ENCODE measurements at places on chromosomes 2 and 18.
A peak's percentile ranks its signal among the peaks of the same experiment; 100 is the strongest.

- no peak for DNase-seq
These were observed 37.4 kb downstream of the BIN1 start for GRCh38 chr2:127069536-127069935.

DNA sequence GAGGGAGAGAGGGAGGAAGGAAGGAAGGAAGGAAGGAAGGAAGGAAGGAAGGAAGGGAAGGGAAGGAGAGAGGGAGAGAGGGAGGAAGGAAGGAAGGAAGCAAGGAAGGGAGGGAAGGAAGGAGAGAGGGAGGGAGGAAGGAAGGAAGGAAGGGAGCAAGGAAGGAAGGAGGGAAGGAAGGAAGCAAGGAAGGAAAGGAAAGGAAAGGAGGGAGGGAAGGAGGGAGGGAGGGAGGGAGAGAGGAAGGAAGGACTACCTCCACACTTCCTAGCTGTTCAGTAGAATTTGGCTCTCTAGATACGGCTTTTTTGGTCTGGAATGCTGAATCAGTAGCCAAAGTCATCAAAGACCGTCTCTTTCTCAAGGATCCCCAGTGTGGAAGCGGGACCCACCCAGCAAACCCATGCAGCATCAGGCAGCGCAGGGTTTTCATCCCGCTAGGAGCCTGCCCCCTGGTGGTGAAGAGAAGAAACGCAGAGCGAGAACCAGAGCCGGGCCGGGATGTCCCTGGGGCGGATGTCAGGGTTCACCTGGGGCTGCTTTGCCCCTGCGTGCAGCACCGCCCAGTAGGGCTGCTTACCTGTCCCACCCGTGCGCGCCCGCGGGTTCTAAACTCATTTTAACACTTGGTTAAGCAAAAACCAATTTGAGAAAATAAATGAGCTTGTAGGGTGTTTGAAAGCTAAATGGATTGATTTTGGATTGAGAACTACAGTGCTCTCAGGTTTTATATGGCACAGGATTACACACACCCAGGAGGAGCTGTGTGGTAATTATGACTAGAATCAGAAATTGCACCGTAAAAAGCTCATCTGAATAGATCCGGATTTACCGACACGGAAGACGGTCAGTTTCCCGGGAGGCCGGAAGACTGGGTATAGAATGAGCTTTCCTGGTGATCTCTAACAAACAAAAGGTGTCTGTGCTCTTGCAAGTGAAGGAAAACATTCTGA lies 48.1 kb upstream of the ARL4C start:
- DNase-seq, result peak; percentile 90

DNA sequence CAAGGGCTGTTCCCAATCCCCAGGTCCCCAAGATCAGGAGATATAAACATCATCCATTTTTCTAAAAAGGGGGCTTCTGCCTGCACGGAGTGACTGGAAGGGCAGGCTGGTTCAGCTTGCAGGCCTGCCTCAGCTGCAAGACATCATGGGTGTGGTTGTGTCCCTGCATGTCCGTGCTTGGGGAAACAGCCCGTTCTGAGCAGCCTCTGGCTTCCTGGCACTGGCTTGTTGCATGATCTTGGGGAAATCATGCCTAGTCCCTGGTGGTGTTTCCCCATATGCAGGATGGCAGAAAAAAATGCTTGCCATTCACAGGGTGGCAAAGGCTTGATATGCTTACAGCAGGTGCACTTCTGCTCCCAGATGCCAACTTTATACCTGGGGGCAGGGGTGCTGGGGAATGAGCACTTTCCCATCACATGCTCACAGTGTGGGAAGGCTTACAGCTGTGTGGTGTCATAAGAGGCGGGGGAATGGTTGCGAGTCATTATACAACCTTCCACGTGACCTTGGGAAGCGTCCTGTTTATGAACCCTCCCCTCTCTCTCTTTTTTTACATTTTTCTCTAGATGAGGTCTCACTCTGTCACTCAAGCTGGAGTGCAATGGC lies 7.2 kb downstream of the PCARE start:
- DNase-seq, result no peak

GRCh38 chr18:45755934-45756333 lies 32.0 kb downstream of the SLC14A1 start:
- DNase-seq, result no peak

DNA sequence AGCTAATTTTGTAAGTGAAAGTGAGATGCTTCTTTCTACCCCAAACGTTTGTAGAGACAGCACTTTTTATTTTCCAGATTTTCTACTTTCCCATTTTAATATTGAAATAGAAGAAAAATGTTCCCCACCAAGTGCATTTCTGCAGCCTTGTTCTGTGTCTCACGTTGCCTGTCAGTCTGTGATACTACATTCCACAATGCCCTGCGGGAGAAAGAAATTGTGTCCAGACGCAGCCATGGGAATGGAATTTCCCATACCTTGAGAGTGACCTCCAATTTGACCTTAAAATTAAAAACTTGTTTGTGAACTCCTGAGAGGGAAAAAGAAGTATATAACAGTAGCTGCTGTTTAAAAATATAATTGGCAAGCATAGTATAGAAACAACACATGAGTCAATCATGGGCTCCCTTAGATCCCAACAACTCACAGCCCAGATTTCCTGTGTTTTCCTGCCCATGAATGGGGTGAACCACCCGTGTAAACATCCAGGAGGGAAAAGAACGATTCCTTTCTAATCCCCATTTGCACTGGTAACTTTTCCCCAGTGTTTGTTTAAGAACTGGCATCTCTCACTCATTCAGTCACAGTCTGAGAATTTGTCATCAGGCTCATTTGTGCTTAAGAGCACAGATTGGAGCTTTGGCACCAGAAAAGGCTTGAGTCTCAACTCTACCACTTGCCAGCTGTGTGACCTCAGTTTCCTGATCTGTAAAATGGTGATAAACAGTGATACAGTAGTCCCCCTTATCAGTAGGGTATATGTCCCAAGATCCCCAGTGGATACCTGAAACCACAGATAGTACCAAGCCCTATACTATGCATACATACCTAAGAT lies 166.1 kb upstream of the ZNF521 start:
- DNase-seq, result no peak
